ENCODE measurements at places on chromosomes 16 and 17.

DNA sequence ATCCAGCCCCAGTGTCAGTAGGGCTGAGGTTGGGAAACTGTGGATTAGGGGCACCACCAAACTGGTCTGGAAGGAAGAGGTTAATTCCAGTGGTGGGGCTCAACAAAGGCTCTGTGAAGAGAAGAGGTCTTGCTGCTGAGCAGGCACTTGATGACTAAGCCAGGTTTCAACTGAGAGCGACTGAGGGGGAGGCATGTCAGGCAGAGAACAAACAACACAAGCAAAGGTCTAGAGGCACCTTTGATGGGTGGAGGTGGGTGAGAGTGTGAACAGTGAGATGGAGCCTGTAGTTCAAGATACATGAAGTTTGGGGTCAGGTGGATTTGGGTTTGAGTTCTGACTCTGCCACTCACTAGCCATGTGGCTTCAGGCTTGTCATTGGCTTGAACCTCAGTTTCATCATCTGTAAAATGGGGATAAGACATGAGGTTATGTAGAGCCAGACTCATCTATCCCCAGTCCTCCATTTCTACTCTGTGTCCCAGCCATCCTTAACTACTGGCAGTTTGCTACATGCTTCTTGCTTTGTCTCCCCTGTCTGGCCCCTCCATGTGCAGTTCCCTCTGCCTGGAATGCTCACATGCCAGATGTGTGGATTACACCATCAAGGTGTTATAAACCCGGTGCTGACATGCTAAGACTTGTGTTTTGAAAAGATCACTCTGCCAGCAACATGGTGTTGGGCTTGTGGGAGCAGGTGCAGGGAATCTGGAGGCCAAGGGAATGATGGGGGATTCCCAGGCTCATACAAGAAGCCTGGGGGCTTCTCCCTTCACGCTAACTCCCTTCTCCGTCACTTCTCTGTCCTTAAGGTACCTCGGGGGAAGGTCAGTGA is 3.0 kb upstream of the RMI2 start:
- DNase-seq = no peak

DNA sequence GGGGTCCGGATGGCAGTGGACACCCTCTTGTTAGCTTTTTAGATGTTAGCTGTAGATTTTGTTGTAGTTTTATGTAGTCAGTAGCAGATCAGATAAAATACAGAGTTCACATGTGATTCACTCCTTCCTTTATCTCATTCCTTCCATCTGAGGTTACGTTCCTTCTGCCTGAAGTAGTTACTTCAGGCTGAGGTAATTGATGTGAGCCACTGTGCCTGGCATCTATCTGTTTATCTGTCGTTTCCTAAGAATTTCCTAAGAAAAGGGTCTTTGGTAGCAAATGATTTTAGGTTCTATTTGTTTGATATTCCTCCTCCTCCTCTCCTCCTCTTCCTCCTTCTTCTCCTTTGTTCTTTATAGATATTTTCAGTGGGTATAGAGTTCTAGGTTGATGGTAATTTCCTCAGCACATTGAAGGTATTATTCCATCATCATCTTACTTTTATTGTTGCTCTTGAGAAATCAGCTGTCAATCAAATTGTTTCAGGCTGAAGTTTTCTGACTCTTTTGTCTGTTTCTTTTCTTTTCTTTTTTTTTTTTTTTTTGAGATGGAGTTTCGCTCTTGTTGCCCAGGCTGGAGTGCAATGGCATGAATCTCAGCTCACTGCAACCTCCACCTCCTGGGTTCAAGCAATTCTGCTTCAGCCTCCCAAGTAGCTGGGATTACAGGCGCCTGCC is 29.6 kb upstream of the FBXO47 start:
- DNase-seq = no peak

DNA sequence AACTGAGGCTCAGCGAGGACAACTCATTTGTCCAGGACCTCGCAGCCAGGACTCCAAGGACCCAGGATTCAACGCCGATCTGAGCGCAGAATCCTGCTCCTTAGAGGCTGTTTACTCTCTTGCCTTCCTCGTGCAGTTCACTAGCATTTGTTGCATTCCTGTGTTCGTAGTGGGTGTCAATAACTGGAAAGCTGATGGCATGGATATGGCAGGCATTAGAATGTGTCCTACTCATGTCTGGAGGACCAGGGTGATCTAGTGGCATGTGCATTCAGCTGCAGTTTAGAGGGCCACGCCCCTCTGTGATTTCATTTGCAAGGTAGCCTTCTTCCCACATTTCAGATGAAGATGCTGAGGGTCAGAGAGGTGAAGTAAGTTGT is 510 bp downstream of the CRISPLD2 start:
- no peak for DNase-seq

GRCh38 chr16:2160915-2161551 is 5.5 kb downstream of the TRAF7 start:
- no peak for DNase-seq

GRCh38 chr16:85924675-85925074 is 25.7 kb downstream of the IRF8 start:
- DNase-seq = no peak

DNA sequence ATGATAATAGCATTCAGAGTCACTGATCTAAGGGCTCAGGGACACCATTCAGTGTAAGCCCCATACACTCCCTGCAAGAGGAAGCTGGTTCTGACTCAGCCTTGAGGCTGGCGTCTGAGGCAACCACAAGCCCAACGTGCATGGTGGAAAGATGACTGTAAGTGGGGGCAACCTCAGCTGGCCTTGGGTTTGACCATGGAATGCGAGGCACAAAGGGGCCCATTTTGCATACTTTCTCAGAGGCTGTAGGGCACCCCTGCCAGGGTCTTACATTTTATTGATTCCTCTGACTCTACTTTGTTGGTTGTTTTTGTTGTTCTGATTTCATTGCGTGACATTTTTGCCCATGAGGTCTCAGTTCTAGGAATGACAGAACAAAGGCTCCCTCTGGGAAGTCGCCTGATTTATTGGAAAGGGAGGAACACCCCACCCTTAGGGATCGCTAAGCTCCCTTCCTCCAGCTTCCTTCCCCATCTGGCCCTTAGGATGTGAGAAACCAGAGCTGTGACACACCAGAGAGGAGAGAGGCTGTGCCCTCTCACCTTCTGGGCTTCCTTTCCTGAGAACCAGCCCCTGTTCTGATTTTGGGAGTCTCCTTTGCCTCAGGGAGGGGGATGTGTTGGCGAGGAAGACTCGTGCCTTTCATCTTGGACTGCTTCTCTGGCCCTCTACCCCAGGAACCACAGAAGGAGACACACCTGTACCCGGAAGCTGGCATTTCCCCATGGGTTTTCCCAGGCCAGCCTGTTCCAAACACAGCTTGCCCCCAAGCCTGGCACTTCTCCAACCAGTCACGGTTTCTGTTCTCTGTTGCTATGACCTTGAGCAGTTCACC is 5.6 kb upstream of the CIITA start:
- DNase-seq = peak; percentile 88

- DNase-seq = no peak
These were observed 408.7 kb downstream of the SLC39A11 start for GRCh38 chr17:72683506-72684404.

DNA sequence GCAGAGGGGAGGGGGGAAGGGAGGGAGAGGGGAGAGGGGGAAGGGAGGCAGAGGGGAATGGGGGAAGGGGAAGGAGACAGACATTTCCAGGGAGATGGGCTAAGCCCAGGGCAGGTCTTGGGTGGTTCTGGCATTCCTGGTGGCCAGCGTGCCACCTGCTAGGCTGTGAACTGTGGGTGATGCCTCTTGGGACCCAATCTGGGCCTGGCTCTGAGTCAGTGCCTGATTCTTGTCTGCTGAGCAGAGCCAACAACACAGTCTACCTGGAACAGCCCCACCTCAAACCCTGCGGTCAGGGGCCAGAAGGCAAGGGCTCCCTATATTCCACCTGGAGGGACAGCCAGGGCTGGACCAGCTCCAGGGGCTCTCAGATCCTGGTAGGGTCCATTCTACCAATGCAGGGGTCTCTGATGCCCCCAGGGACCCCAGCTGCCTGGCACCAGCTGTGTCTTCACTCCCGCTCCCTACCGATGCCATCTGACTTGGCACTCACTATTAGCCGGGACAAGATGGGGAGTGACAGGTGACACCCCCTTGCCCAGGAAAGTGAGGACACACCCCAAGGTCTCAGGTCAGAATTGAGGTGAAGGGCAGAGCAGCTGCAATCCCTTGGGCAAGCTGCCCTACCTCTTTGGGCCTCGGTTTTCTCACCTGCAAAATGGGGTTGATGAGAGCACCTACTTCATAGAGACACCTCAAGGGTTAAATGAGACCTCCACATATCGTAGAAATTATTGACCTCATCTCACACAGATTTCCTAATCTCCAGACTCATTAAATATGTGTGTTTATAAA is 87.2 kb downstream of the LITAF start:
- DNase-seq = no peak

DNA sequence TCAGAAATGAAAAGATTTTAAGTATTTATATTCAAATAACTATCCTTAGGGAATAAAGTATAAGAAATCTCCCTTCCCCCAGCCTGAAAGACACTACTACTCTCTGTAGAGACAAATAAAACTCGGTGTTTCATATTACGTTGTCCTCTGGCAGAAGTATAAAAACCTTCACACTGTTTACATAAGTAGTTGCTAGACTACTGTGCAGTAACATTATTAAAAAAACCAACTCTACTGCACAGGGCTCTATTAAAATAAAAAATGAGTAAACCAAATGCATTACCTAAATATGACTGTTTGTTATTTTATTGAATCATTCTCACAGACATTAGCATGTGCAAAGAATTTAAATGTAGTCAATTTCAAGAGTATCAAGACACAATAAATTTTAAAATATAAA is 67.4 kb downstream of the MED13 start:
- DNase-seq = no peak

GRCh38 chr17:2462481-2462880 is 49.2 kb downstream of the METTL16 start:
- DNase-seq = no peak

- no peak for DNase-seq
These were observed 10.4 kb upstream of the NLRC3 start for GRCh38 chr16:3587547-3588110.

GRCh38 chr17:43915559-43915958 is 8.2 kb upstream of the MPP2 start:
- no peak for DNase-seq

DNA sequence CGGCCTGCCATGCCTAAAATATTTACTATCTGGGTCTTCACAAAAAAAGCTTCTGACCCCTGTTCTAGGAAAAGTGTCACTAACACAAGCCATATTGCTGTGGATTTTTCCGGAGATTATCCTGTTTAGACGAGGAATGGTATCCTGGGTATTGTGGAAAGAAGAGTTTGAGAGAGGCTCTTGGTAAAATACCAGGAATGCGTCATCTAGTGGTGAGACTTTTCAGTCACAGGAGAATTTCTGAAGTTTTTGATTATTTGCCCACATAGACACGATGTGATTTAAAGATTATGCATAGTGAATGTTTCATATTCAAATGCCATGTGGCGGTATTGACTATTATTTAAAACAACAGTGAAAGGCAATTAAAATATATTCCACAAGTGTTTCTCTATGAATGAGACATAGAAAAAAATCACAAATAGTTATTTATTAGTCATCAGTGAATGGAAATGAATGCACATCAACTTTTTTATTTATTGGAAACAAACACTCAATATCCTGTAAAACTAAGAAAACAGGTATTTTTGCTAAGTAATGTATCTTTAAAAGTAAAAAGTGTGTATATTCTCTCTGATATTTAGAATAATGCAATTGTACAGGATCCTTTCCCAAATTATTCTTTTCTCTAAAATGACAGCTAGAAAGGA is 7.8 kb downstream of the KRT28 start:
- DNase-seq = no peak

- no peak for DNase-seq
These were observed 389.9 kb downstream of the MAF start for GRCh38 chr16:79210607-79211006.

DNA sequence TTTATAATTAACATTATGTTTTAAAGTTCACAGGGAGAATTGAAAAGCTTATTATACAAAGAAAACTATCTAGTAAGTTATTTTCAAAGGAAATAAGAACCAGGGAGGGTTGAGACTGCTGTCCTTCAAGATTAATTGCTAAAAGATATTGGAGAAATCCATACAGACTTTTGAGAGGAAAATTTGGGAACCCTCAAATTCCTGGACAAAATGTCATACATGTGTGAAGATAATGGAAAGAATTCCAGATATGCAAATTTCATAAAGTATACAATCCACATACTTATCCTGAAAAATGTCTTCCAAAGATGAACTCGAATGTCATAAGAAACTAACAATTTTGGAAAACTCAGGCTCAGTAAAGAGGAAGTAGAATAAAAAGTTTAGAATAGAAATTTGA is 213.8 kb downstream of the HS3ST3A1 start:
- no peak for DNase-seq

- no peak for DNase-seq
These were observed 22.2 kb upstream of the DHRS7B start for GRCh38 chr17:21104608-21105007.

DNA sequence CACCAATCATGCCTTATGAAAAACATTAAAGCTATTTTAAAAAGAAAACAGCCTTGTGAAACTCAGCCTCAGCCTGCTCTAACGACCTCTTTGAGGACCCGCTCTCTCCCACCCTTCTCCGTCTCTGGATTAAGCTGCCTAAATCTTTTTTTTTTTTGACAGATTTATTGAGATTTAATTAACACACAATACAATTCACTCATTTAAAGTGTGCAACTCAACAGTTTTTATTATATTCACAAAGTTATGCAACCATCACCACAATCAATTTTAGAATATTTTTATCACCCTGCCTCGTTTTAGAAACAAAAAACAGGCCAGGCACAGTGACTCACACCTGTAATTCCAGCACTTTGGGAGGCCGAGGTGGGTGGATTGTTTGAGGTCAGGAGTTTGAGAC is 8.4 kb downstream of the CDR2L start:
- no peak for DNase-seq

GRCh38 chr17:5485270-5486205 is at the start of gene DERL2:
TSS of gene DERL2 (minus strand) at chr17:5486178. CDS start at chr17:5486161, 17 bp downstream.
- no peak for DNase-seq

DNA sequence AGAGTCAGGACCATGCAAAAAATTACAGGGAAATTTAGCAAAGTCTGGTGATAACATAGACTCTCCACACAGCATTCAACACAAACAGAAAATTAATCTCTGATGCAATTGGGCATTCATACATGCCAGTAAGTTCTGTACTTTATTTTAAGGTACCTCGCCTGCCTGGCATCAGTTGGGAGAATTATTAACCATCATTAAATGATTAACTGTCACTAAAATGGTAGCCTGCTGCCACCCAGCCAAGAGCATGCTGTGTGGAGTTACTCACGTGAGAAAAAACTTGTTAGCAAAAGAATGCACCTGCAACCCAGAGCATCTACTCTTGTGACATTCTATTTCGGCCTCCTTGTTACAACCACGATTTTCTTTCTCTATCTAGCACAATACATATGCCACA is 117.2 kb downstream of the GRIN2A start:
- no peak for DNase-seq

- DNase-seq = no peak
These were observed 18.0 kb upstream of the ENDOV start for GRCh38 chr17:80397034-80397387.

- DNase-seq = no peak
These were observed 106.2 kb upstream of the ZNF469 start for GRCh38 chr16:88276591-88276990.

DNA sequence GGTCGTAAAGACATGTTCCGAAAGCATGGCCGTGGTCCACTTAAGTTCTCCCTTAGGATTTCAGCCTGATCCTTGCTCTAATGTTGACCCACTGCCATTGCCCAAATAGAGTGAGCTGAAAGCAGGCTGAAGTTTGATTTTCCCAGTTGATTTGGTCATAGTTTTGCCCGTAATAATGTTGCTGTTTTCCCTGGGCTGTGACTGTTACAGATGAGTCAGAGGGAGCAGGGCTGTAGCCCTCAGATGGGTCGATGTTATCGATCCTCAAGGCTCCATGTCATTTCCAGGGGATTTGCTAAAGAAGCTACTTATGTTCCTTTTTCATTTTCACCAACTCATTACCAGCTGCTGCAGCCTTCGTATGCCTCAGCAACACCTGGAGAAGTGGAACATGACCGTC is 169.0 kb upstream of the ZFHX3 start:
- DNase-seq = no peak

Data from pancreas (tissue), 10 donors.